Muscle of leg (tissue), 16 donors: ENCODE measurements at places on chromosomes 7 and 10. TPM values are rescaled to one million over a fixed set of nuclear protein-coding genes. Genes with fewer than 3 reads are reported as not detected.

Gene GIMAP5
- total RNA-seq, result 11.6 TPM

Gene SMKR1
- total RNA-seq, result not detected

Gene NPTX2
- 7.3 TPM for total RNA-seq

Gene DLX6
- total RNA-seq, result not detected

Gene OR6V1
- not detected for total RNA-seq

Gene SPACDR
- total RNA-seq, result 1.2 TPM

DNA sequence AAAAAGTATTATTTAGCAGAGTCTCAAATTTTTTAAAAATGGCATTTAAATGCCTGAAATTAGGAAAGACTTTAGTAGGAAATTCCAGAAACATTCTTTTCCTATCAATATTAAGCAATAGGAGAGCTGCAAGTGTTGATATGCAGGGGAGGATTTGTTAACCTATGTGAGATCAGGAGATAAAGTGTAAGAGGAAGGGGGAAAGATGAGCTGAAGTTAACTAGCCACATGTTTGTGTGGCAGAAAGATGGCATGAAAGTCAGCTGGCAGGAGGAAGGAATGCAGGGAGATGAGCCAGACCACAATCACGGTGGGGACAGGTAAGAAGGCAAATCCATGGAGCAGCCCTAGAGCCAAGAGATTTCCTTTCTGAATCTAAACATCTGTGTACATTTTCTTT, 303.6 kb downstream of the MAGI2 start:
- DNase-seq, result no peak

DNA sequence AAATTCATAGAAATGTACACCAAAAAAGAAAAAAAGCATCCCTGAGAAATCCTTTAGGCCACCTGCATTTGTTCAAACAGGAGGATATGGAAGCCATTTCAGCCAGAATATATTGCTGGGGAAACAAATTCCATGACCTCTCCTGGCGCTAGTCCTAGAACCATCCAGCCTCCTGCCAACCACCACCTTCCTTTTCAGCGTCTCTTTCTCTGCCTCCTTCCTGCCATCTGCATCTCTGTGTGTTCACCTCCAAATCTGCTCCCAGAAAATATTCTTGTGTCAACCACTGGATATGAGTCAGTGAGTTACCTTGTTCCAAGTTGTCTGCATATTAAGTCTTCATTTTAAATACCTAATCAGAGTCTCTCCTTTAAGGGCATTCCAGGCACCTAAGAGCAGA, 50.6 kb upstream of the NPY start:
- DNase-seq, result no peak

DNA sequence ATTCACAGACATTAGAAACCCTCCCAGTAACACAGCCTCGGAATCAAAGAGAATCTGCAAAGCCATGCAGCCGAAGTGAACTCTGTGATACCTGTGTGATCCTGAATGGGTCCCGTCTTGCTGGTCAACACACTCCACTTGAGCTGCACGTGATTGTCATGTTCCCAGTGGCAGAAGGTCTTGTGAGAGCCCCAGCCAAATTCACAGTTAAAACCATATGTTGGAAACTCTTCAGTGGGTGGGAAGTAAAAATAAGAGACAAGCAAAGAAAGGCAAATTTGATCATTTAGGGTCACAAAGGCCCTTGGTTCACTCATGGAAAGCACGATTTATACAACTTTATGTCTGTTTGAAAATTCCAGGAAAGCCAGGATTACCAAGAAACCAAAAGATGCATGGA, 142.3 kb downstream of the NRP1 start:
- peak; percentile 58 for DNase-seq

DNA sequence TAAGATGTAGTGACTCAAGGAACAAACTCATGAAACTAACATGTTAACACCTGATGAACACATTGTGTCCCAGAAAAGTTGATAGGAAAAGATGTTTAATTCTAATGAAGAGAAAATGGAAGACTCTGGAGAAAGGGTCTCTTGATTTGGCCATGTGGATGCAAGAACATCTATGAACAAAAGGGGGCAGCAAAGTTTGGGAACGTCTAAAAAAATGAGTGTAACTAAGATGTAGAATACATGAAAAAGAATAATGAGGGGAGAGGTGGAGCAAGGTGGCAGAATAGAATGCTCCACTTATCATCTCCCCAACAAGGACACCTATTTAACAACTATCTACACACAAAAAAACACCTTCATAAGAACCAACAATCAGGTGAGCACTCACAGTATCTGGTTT, 805.1 kb downstream of the TNS3 start:
- no peak for DNase-seq

GRCh38 chr7:116455009-116455408, 44.5 kb upstream of the CAV2 start:
- no peak for DNase-seq

GRCh38 chr7:125098377-125098970, 168.8 kb upstream of the POT1 start:
- DNase-seq, result no peak
